GM23248 (cell line): ENCODE measurements at places on chromosomes 12 and 14. TPM values are rescaled to one million over a fixed set of nuclear protein-coding genes. Genes with fewer than 3 reads are reported as not detected.

- DNase-seq = no peak
Measured at GRCh38 chr12:100508751-100509150, 35.1 kb downstream of the NR1H4 start.

GRCh38 chr12:30613119-30613830, 82.4 kb downstream of the IPO8 start:
- DNase-seq = peak; percentile 14

GRCh38 chr12:43273467-43273866, 278.5 kb downstream of the ADAMTS20 start:
- peak; percentile 40 for DNase-seq

GRCh38 chr14:51023964-51024363, 70.9 kb downstream of the TRIM9 start:
- DNase-seq = peak; percentile 55

GRCh38 chr12:94839347-94839746, 164.2 kb downstream of the NDUFA12 start:
- DNase-seq = no peak

DNA sequence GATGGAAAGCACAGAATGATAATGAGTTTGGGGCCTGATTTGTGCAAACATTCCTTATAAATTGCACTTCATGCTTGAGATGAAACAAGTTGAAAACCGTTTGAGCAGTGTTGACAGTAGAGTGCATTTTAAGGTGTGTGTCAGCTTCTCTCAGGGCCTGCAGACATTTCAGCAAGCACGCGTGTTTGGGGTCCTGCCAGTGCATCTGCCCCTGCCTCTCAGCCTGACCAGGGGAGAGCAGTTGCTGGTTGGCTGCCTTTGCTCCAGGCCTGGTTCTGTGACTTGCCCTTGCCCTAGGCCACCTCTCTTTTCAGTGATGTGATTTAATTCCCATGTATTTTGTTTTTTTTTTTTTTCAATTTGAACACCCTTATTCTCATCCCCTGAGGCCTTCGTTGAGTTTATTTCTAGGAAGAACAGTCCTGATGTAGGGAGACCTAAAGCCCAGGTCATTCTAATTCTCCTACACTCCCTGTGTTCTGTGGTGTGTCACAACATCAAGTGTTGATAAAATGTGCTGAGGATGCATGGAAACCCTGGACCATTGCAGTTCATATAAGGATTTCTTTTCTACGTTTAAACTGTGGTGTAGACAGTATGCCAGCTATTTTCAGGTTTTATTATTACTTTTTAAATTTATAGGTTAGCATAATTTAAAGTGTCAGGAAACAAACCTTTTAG, 40.1 kb upstream of the AMN start:
- DNase-seq = no peak

- peak; percentile 96 for DNase-seq
Measured at GRCh38 chr12:89225808-89226411, 126.4 kb downstream of the DUSP6 start.

GRCh38 chr12:50017641-50018040, 7.7 kb downstream of the RACGAP1 start:
- peak; percentile 52 for DNase-seq

DNA sequence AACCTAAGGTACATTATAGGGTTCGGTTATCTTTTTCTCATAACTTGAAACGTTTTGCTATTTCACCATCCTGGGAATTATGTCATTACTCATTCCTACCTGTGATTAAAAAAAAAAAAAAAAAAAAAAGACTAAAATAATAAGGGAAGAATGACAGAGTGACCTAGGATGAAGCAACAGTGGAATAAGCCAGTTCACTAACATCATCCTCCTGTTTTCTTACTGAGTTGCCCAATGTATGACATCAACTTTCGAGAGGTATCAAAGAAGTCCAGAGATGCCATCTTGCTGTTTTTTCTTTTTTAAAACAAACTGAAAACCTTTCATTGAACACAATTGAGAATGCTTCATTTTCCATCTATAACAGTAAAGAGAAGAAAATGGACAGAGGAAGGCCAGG, 42.8 kb downstream of the AMN start:
- peak; percentile 27 for DNase-seq

- DNase-seq = no peak
Measured at GRCh38 chr12:14171106-14171505, 189.7 kb upstream of the GRIN2B start.

GRCh38 chr14:36751920-36752319, 90.3 kb downstream of the PAX9 start:
- DNase-seq = no peak

- DNase-seq = no peak
Measured at GRCh38 chr12:32589165-32589865, 89.8 kb upstream of the DNM1L start.

GRCh38 chr12:65765436-65765813, 58.9 kb upstream of the HMGA2 start:
- peak; percentile 58 for DNase-seq

DNA sequence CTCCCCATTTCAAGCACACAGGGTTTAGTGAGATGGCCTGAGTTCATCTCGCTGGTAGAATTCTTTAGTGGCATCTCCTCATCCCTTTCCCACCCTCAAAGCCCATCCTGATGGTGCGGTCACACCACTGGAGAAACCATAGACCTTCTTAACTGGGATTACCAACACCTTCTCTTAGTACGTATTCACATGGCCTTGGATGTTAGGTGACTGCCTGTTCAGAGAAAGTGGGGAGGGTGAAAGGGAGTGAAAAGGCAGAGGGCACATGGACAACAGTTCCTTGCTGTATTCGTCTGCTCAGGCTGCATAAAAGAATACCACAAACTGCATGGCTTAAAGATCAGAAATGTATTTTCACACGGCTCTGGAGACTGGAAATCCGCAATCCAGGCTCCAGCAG, 306.1 kb downstream of the ZFP36L1 start:
- DNase-seq = no peak

The MMP14 gene
- total RNA-seq = 450 and 475 TPM in 2 replicates

The RPGRIP1 gene
- total RNA-seq = not detected in 2 replicates

The ITFG2 gene
- 14.4 and 15.7 TPM in 2 replicates for total RNA-seq

The CACNA1C gene
- total RNA-seq = 8.6 and 11.5 TPM in 2 replicates

The KSR2 gene
- not detected in 2 replicates for total RNA-seq

The DPPA3 gene
- not detected in 2 replicates for total RNA-seq

The CMKLR1 gene
- total RNA-seq = 2.9 and 4.9 TPM in 2 replicates

The SPX gene
- 0.63 and 1.2 TPM in 2 replicates for total RNA-seq

The PTCSC3 gene
- total RNA-seq = not detected in 2 replicates

The RNF212B gene
- not detected in 2 replicates for total RNA-seq

The CAND1 gene
- 65.1 and 92.6 TPM in 2 replicates for total RNA-seq

The NFE2 gene
- not detected in 2 replicates for total RNA-seq

The SELPLG gene
- total RNA-seq = 4.4 and 6.1 TPM in 2 replicates
